Neural crest cell (in vitro differentiated cells): ENCODE measurements at places on chromosomes 7 and 10. TPM values are rescaled to one million over a fixed set of nuclear protein-coding genes. Genes with fewer than 3 reads are reported as not detected.

GRCh38 chr7:82625377-82625776, 181.8 kb upstream of the CACNA2D1 start:
- no peak for DNase-seq

DNA sequence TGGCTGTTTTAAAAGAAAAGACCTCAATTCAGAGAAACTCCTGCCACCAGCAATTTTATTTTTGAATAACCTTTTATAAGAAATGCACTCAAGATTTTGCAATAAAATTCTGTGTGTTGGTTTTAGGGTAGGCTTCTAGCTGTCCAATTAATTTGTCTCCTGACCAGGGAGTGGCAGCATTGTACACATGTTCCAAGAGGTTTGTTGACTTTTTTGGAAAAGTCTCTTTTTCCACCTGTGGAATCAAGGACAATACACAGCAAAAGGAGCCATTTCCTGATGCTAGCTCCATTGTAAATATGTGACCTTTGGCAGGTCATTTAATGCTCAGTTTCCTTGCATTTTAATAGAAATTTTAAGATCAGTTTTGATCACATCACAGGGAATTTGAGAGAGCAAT, 1.8 kb downstream of the GIMAP5 start:
- no peak for DNase-seq

DNA sequence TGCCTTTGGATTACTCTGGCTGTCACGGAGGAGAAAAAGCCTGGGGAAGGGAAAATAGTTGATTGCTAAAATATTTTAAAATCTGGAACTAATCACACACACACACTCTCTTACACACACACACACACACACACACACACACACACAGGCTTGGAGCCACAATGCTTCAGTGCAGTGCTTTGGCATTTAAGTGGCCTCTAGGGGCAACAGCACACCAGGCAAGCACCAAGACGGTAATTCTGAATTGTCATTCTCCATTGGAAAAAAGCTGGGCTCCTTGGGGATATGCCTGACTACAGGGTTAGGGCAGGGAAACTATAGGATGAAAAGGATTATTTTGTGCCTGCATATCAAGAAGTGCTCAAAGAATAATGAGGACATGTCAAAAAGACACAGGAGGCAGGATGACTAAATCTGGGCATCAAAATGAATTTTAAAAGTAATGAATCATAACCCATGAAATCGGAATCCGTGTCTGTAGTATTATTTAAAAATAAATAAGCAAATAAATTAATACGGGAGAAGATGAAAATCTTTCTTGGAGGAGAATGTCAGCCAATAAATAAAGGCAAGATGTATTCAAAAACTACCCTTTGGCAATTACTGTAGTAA, 30.4 kb upstream of the DDC start:
- peak; percentile 23 for DNase-seq

DNA sequence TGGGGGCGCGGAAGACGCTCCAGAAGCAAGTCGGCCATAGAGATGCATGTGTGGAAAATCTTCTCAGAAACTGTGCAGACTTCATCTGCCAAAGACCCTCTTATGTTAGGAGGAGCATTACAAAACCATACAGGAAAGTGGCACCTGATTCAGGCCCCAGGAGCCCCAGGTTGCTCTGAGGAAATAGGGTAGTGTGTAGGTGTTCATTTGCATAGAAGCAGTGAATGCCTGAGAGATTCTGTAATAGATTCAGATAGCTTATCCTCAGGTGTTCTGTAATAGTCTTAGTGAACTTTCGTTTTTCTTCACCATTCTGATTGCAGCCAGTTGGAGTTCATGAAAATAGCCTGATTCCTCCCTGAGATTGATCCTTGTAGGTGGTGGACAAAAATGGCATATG, 106.4 kb upstream of the GJD4 start:
- no peak for DNase-seq

Gene CDC14C
- total RNA-seq, result not detected in 2 replicates

GRCh38 chr7:149569726-149570422, 72.3 kb upstream of the ZNF746 start:
- DNase-seq, result no peak

DNA sequence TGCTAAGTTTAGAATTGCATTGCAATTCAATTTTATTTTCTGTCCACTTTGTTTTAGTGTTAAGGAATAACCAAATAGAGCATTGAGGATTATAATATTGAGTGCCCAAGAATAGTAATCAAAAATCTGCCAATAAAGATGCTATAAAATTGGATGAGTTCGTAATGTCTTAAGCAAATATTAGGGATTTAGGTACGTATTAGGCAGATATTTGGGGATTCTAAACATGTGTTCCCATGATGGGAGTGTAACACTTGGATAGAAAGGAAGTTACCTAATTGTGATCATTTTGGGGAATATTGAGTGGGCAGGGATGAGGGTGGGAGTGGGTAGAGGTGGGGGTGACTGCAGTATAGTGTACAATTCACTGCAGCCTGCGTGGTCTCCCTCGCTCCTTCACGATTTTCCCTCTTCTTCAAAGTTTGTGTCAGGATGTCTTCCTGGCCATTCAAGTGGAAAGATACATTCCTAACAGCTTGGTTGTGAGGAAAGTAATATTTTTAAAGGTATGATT, 1.3 kb upstream of the PRKG1 start:
- DNase-seq, result no peak

DNA sequence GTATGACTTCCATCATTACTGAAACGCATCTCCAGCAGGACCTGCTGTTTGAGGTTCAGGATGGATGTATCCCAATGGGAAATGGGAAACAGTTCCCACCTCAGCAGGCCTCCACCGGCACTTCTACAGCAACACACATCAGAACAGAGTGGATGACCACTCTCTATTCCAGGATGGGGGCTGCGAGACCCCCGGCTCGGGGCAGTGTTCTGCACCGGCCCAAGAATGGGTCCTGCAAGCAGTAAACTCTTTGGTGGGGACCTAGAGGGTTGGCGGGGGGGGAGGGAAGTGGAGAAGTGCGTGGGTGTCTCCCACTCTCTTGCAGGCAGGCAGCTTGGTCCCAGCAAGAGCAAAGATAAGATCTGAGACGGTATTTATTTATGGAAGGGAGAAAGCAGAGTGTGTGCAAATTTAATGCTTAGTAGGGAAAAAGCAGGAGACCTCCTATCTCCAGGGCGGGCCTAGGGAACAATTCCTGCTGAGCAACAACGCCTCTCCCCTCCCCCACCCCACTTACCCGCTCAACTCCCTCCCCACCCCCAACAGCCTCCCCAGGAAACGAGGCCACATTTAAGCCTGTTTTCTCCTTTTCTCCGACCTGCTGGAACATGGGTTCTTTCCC, 4.0 kb downstream of the SFMBT2 start:
- no peak for DNase-seq

Gene CYP3A7
- not detected in 2 replicates for total RNA-seq
